Left forelimb (tissue), 1 donor: ENCODE measurements at places on chromosomes 4 and X.

DNA sequence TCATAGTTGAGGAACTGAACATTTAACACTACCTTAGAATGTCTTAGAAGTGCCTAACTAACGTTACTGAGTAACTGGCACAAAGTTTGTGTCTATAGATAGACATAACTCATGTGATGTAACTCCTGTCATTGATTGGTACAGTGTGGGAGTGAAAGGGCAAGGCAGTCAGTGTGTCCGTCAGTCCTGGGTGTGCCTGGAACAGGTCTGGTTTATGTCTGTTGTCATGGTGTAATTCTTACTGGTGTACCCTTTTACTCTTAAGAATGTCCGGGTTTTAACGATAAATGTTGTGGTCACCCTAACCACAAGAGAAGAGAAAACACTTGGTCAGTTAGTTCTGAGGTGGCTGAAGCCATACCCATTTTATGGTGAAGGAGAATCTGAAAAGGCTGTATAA is 93.1 kb upstream of the ESX1 start:
- DNase-seq: no peak

- DNase-seq: no peak
Measured at GRCh38 chr4:114311787-114312186, 286.8 kb upstream of the UGT8 start.

DNA sequence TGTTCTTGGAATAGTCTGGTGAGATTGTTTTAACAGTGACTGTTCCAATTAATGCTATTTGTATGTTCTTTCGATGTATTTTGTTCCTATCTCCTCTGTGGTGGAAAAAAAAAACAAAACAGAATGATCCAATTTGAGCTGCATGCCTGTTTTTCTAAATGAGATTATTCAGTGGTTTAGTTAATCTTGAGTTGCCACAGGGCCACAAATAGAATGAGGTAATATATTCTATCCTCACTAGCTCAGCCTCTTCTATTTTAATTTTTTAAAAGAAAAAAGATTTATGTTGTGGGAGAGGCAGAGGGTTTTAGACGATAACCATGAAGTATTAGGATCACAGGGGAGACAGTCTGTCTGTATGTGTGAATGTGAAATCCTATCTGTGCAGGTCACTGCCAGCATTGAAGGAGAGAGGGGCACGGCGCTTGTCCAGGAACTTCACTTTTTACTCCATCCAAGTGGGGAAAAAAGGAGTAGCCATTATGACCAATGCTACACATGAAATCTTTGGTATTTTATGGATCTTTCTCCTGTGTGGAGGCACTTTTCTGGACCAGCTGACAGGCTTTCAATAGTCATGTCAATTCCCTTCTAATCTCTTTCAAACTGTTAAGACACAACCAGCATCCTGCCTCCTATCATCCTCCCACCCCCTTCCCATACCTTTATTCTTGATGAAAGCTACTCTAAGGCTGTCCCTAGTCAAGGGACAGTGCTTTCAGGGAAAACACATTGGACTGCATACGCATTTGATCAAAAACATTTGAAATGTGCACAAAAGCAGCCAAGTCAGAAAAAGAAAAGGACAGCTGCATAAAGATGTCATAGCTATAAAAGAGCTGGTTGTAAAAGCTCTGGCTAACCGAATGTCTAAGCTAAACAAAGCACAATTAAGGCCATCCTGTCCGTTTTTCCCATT is 1063.8 kb upstream of the INTU start:
- no peak for DNase-seq

DNA sequence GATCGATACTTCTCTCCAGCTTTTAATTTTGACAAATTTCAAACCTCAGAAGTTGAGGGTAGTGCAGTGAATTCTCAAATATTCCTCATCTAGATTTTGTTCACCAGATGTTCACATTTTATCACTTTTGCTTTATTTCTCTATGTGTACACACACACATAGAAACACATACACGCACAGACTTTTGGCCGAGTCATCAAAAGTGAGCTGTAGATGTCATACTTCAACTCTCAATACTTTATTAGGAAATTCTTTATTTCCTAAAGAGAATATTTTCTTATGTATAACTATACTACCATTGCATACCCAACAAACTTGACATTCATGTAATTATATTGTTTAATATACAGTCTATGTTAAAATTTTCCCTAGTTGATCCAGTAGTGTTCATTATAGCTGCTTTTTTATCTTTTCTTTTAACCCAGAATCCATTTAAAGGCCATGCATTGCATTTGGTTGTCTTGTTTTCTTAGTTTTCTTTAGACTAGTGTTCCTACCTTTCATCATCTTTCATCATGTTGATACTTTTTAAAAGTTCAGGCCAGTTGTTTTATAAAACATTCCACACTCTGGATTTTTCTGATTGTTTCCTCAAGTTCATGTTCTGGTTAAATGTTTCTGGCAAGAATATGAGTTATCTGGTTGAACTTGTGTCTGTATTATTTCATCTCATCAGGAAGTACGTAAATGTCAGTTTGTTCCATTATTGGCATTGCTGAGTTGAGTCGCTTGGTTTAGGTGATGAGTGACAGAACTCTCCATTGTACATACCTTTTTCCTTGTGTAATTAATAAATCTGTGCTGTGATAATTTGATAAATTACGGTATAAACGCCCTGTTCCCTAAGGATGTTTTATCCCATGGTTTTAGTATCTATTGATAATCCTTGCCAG is 94.1 kb upstream of the TLR2 start:
- DNase-seq: no peak

DNA sequence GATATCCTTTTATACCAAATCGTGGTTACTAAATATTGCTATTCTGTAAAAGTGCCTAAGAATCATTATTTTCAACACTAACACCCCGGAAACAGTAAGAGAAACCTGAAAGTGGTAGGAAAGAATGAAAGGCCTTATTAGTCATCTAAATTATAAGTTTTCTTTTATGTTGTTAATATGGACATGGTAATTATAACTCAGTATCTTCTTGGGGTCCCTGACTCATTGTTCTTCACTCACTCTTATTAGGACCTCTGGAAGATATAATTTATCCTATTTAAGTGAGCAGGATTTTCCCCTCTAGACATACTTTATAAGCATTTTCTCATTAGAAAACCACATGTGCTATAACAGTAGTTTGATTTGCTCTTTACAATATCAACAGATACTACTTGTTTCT is 51.0 kb downstream of the SMARCA5 start:
- DNase-seq: no peak

- DNase-seq: peak; percentile 97
Measured at GRCh38 chr4:103019308-103020124, at the start of gene SLC9B1. TSS of gene SLC9B1 (minus strand) at chr4:103019705. CDS start at chr4:102991711, 27,994 bp downstream.

DNA sequence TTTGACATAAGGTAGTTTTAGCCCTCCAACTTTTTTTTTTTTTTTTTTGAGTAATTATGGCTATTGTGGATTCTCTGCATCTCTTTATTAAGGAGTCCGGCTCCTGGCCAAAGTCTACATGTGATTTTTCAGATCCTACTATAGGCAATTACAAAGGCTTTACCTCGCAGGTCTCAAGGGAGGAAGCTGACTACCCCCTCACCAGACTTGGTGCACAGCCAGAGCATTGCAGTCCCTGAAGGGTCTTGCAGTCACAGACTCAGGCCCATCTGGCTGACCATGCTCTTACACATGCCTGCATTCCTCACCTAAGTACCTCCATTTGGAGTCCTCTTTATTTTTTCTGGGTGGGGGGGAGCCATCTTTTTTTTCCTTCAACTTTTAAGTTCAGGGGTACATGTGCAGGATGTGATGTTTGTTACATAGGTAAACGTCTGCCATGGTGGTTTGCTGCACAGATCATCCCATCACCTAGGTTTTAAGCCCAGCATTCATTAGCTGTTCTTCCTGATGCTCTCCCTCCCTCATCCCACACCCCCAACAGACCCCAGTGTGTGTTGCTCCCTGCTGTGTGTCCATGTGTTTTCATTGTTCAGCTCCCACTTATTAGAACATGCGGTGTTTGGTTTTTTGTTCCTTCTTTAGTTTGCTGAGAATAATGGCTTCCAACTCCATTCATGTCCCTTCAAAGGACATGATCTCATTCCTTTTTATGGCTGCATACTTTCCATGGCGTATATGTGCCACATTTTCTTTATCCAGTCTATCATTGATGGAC is 88.4 kb upstream of the STIM2 start:
- no peak for DNase-seq

GRCh38 chrX:51852096-51852495 is 41.3 kb upstream of the MAGED1 start:
- no peak for DNase-seq

GRCh38 chr4:139559687-139560086 is 3.7 kb upstream of the SETD7 start:
- DNase-seq: no peak

GRCh38 chr4:54281054-54281766 is 52.1 kb downstream of the PDGFRA start:
- no peak for DNase-seq

DNA sequence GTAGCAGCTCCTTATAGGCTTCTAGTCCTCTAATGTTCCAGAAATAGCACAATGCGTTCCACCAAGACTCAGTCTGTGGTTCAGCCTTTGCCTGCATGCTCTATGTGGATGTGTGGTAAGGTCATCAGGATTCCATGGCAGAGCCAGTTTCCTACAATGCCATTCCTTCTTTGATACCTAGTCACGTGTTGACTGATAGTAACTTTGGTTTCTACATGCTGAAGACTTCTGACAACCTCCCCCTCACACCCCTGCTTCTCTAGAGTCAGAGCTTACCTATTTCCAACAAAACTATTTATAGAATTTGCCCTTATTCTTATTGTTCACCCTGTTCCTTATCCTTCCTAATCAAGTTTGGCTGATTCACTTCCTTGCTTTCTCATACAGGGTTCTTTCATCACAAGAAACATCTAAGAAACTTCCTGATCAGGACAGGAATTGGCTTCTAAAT is 81.1 kb downstream of the CT47B1 start:
- DNase-seq: no peak

GRCh38 chr4:137700751-137701150 is 168.5 kb upstream of the PCDH18 start:
- DNase-seq: no peak

DNA sequence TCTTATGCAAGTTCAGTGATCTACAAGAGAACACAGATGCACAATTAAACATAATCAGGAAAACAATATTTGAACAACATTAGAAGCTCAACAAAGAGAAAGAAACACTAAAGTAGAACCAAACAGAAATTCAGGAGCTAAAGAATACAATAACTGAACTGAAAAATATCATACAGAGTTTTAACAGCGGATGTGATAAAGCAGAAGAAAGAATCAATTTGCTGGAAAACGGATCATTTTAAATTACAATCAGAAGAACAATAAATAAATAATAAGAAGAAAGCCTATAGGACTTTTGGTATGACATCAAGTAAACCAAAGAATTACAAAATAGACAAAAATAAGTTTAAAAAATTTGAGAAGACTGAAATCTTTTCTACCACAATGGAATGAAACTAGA is 36.3 kb upstream of the CXCL6 start:
- DNase-seq: no peak

GRCh38 chr4:142535009-142535408 is 311.1 kb downstream of the INPP4B start:
- no peak for DNase-seq

DNA sequence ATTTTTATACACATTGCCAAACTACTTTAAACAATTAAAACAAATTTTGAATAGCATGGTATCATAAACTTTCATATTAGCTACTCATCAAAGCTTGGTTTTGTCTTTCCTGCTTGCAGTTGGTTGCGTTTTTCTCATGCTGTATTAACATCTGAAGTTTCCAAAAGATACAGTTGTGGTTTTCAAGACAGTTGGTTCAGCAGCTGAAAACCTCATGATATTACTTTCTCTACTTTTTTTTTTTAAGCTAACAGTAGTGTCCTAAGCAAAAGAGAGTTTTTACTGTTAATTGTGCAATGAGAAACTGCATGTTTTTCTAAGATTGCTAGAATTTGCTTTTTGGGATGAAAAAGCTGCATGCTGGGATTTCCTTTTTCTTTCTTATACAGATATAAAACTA is 15.2 kb downstream of the RUFY3 start:
- no peak for DNase-seq

DNA sequence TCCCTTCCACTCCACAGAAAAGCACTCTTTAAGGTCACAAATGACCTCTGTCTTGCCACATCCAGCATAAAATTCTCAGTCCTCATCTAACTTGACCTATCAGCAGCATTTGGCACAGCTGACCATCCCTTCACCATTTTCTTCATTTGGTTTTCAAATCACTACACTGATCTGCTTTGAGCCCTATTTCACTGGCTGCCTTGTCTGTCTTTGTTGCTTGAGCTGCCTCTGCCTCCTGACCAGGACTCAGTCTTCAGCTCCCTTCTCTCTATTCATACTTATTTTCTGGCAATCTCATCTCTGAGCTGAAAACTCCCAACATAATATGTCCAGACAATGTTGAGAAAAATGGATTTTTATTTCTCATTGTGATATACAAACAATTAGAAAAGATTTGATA is 27.7 kb upstream of the PDE5A start:
- no peak for DNase-seq

GRCh38 chrX:51955200-51955599 is 61.8 kb downstream of the MAGED1 start:
- no peak for DNase-seq

DNA sequence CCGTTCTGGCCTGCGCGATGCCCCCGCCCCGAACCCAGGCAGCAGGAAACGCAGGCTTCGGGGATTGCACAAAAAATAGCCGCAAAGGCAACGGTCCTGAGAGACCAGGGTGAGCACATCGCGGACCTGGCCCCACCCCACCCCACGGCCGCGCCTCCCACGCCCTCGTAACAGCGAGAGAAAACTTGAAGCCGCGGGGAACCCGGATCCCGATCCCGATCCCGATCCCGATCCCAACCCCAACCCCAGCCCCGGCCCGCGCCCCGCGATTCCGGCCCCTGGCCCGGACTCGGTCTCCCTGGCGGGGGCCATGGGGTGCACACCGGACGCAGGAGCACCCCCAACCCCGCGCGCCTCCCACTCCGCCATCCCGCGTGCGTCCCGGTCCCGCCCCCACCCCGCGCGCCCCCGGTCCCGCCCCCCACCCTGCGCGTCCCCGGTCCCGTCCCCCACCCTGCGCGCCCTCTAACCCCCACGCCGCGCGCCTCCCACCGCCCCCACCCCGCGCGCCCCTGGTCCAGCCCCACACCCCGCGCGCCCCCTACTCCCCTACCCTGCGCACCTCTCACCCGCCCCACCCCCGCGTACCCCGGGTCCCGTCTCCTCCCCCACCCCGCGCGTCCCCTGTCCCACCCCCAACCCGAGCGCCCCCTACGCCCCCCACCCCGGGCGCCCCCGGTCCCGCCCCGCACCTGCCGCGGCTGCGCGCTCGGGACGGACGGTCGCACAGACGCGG is 29.0 kb downstream of the NOP14 start:
- DNase-seq: peak; percentile 75

DNA sequence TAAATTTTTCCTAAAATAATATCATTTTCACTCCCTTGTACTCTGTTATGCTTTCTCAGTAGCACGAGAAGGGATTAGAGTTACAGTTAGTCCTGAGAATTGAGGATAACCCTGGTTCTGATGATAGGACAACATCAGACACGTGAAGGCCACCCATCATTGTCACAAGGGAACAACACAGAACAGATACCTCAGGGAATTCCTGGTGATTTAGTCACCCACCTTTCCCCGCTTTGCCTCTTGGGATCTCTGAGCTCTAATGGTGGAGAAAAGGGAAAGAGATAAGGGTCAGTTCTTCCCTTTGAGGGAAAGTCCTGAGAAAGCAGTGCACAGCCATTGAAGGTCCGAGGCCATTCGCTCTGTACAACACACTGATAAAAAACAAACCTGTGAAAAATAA is 112.3 kb upstream of the GALNT7 start:
- DNase-seq: no peak

- DNase-seq: peak; percentile 84
Measured at GRCh38 chr4:70838666-70839588, 763 bp downstream of the GRSF1 start.

GRCh38 chrX:2710041-2710840 is 19.1 kb downstream of the CD99 start:
- no peak for DNase-seq
